Pulmonary artery endothelial cell (primary cell): ENCODE measurements at places on chromosomes 7 and 10.
A peak's percentile ranks its signal among the peaks of the same experiment; 100 is the strongest.

DNA sequence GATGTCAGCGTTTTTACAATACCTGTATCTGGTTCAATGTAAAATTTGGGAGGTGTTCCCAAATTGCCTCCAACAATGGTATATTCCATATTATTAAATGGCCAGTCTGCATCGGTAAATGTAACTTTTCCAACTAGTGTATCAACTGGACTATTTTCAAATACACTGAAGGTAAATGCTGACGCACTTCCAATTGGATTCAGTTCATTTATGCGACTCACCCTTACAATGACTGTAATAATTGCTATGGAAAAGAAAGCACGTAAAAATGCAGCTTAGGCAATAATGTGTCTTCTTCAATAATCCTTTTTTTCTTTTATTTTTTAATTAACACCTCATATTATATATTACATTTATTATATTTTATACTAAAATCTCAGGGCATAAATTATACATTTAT lies 209.1 kb downstream of the HGF start:
- no peak for DNase-seq

- DNase-seq: no peak
These were observed 60.0 kb downstream of the LYZL1 start for GRCh38 chr10:29348836-29349235.

GRCh38 chr7:69228212-69228811 lies 370.0 kb upstream of the AUTS2 start:
- no peak for DNase-seq

DNA sequence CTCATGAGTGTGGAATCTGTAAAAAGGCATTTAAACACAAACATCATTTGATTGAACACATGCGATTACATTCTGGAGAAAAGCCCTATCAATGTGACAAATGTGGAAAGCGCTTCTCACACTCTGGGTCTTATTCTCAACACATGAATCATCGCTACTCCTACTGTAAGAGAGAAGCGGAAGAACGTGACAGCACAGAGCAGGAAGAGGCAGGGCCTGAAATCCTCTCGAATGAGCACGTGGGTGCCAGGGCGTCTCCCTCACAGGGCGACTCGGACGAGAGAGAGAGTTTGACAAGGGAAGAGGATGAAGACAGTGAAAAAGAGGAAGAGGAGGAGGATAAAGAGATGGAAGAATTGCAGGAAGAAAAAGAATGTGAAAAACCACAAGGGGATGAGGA lies 207.7 kb downstream of the ZEB1 start:
- no peak for DNase-seq

- no peak for DNase-seq
These were observed 50.6 kb upstream of the RET start for GRCh38 chr10:43026039-43026973.

DNA sequence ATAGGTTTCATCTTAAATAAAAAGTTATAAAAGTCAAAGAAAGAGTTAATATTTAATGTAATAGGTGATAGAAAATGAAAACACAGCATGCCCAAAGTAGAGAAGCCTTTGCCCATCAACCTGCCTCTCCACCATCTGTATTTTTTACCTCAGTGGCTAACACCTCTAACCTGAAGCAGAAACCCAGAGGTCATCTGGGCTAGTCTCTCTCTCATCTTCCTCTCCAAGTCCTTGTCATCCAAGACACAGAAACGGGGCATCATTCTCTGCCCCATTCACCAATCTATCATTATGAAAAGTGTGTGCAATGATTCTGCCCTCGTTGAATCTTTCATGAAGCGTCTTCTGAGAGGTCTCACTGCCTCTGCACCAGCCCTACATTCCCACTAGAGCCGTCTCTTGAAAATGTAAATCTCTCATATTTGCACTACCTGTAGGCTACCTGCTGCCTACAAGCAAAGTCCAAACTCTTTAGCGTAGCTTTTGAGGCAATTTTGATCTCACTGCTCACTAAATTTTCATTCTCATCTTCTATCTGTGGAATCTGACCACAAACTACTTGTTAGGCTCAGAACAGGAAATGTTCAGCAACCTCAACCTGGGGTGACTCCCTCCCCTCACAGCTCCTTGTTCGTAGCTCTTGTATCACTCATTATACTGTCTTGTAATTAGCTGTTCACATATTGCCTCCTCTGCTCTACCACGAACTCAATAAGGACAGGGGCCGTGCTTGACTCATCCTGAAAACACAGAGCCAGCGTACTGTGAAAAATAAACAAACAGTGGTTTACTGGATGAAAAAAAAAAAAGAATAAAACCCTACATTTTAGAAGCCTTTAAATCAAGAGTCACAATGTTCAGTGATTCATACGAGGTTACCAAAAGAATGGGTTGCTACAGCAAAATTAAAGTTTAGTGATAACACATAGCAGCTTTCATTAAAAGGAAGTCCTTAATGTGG lies 83.1 kb downstream of the CTNNA3 start:
- no peak for DNase-seq

GRCh38 chr10:69499726-69500689 lies 48.7 kb downstream of the TSPAN15 start:
- DNase-seq: no peak

GRCh38 chr10:63940277-63940922 lies 419.2 kb downstream of the REEP3 start:
- DNase-seq: no peak

DNA sequence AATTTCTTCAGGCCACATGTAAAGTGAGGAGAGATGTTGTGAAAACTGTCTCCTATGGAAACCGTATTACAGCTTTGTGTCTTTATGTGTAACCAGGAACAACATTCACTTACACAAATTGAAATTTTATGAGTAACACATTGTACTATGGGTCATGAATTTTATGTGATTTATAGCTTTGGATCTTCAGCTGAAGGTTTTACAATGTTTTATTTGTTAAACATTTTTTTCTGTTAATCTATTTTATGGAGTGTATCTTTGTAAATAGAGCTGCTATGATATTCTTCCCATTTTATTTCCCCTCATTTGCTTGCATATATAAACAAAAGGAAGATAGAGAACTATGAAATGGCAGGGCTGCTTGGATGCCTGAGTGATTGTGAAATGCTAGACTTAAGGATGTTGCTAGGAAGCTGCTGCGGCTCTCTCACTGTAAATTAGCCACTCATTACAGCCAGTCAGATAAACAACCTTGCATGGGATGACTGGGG lies 104.5 kb upstream of the PCLO start:
- no peak for DNase-seq

GRCh38 chr10:115948465-115948864 lies 324.5 kb downstream of the GFRA1 start:
- DNase-seq: no peak

DNA sequence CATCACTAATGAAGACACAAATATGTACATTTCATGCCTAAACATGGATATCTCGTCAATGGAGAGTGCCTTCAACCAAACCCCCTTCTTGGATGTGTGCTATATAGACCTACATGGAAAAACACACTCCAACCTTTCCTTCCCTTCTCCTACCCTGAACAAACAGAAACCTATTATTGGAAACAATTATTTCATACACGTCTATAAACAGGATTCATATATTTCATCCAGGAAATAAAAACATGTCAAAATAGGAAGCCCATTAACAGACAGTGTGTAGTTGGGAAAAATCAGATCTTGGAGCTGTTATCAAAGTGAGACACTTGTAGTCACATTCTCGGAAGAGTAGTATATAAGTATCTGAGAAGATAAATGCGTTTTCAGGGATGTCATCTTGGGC lies 81.1 kb downstream of the NRP1 start:
- DNase-seq: peak; percentile 64

DNA sequence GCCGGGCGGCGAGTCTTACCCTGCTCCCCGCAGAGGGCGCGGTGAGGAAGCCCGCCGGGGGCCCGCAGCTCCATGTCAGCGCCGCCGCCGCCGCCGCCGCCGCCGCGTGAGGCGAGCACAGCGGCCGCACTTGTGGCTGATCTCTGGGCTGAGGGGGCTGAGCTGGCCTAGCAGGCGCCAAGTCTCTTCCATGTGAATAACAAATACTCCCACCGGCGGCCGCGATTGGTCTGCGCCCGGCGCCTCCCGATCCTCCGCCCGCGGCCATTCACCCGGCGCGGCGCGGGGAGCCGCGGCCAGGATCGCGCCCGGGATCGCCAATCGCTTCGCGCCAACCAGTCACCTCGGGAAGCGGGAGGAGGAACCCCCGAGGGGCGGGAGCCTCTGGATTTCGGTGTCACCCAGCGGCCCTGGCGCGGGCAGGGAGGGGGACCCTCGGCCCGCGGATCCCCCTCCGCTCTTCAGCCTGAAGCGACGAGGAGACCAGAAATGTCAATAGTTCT lies at the start of gene GRM8:
Gene GRM8, minus strand, starts transcription at position 164 of the 503 bp plus-strand sequence.
- no peak for DNase-seq

GRCh38 chr10:49300140-49300974 lies 1.4 kb downstream of the C10orf71 start:
- DNase-seq: no peak

DNA sequence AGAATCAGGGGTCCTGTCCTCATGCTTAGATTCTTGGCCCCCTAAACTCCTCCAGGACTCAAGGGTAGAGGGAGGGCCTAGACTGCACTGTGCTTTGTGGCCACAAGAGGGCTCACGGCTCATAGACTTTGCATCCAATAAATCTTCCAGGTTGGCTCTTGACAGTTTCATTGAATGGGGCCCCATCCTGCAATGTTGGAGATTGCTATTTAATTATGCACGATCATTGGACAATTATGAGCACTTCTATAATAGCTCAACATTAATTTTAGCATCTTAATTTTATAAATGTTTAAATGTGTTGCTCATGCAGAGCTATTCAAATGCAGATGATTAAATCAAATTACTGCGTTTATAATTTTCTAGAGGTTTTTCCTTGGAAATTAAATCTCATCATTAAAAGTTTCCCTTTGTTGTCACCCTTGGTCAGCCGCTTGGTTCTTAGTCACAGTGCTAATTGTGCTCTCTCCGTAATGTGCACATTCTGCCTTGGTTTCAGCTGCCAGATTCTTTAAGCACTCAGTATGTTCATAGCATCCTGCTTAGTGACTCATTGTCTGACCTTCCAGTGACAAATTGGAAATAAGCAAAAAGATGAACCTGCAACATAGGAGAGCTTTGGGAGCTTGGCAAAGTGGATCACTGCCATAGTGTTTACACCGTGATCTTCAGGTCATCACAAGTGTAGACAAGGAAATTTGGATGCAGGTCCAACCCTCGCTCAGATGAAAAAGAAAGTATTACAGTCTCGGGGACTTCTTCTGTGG lies 33.4 kb upstream of the PLPP4 start:
- peak; percentile 40 for DNase-seq

- DNase-seq: no peak
These were observed 20.8 kb downstream of the OGDHL start for GRCh38 chr10:49741108-49741995.

GRCh38 chr7:134328900-134329299 lies 12.2 kb upstream of the SLC35B4 start:
- no peak for DNase-seq

- no peak for DNase-seq
These were observed 18.3 kb downstream of the ADAMTS14 start for GRCh38 chr10:70690589-70690988.

GRCh38 chr7:128167042-128167701 lies 73.9 kb upstream of the LEP start:
- no peak for DNase-seq

DNA sequence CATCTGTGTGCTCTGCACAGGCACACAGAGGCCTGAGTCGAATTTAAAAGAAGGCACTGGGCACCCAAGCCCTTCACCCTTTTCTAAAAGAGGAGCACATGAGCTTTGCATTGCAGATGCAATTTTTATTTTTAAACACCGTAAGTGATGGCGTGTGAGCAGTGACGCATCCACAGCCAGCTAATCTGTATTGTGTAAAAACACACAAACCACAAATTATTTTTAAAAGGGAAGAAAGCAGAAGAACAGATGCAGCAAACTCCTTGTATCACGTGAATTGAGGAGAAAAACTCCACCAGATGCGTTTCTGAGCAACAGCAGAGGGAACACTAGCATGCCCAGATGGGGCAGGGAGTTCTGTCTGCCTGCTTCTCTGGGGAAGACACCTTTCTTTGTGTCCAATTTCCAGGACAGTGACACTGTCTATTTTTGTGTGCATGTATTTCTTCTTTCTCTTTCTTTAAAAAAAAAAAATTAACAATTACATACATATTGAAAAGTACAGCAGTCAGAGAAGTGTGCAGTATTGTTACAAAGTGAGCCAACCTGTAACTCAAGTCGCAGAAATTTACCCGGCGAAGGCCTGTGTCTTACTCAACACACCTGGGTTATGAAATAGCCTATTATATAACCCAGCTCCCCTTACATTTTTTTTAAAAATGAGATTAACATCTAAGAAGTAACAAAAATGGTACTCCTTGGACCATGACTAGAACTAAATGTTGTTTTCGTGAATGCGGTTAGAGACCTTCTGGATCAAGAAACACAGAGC lies 39.2 kb downstream of the EEPD1 start:
- DNase-seq: no peak

GRCh38 chr7:16326106-16326505 lies 95.2 kb downstream of the CRPPA start:
- no peak for DNase-seq

- DNase-seq: no peak
These were observed 59.4 kb downstream of the UNCX start for GRCh38 chr7:1291845-1292765.

GRCh38 chr10:99779335-99779734 lies 3.1 kb upstream of the ABCC2 start:
- DNase-seq: peak; percentile 89

DNA sequence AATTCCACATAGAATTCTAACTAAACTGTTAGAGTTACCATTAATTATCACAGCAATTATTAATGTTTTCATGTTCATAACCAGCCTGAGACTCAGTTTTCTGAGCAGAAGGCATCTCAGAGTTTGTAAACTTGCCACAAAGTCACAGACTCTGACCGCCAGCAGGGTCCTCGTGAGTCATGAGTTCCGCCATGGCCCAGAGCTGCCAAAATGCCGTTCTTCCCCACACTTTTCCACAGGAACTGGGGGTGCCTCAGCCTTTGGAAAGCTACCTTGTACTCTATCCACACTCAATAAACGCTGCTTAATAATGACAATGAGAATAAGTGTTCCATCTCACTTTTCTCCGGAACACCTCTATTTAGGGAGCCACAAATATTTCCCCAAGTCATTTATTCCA lies 22.1 kb upstream of the INHBA start:
- no peak for DNase-seq

- no peak for DNase-seq
These were observed 17.2 kb downstream of the RUNDC3B start for GRCh38 chr7:87645446-87645845.

GRCh38 chr7:34491899-34492298 lies 166.1 kb upstream of the NPSR1 start:
- DNase-seq: no peak

DNA sequence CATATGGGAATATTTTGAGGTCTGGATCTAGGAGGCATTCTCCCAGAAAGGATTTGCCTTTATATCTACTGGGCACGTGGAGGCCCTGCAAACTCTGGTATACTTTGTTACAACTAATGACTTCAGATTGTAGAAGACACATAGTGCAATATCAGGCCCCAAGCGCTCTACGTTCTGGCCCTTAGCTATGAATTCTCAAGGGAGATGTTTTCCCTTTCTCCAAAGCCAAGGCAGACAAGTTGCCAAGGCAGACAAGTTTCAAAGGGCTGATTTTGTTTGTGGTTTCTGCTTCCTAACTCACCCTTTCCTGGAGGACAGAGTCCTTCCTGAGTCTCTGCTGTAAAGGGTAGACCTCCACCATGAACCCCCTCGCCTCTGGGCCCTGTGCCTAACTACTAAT lies 99.4 kb upstream of the CTTNBP2 start:
- no peak for DNase-seq
